Activated naive CD4-positive, alpha-beta T cell treated with anti-CD3 and anti-CD28 coated beads, Interleukin-2, amount 50 U/mL, for 72 hours (primary cell): ENCODE measurements at places on chromosomes 2 and 18.

DNA sequence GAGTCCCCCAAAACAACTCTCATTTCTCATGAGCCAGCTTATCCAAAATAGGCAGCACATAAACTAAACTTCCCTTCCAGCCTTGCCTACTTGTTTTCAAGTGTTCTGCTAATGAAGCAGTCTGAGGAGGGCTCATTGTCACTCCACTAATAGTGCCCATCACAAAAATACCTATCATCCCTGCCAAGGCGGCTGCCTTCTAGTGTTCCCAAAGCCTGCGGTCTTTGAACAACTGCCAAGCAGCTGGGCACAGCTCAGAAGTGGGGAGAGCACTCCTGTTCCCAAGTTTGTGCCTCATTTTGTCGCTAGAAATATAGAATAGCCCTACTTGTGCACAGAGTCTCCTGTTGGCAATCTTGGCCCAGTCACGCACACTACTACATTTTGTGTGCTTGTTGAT, 50.3 kb downstream of the DTNA start:
- DNase-seq: no peak

DNA sequence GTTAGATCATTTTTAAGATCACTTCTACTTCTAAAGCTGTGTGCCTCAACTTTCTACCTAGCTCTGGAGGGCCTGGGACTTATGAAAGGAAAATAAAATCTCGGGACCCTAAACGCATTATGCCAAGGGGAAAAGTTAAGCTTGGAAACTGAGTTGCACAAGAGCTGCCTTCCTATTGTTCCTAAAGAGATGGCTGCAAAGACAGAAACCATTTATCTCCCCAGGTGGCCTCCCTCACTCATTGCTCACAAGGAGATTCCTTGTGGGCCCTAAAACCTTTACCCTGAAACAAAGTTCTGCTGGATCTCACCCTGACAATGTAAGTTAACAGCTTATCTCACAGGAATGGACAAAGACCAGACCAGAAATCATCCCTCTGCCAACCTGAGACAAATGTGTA, 26.8 kb downstream of the TUBB6 start:
- DNase-seq: no peak

DNA sequence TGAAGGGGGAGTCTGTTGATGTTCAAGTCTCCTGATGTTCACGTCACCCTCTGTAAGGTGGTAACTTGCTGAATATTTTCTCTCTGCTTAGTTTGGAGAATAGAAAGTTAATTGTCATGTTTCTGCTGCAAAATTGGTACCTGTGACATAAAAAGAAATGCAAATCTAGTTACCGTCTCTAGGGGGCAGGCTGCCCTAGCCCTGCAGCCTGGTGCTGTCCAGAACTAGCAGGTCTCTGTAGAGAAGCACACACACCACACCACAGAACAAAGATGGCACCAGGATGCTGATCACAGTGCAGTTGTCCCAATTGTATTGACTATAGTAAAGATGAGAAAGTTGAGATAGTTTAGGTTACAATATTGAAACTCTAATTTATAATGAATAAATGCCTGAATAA, 47.0 kb downstream of the SLC9A4 start:
- peak; percentile 17 for DNase-seq

DNA sequence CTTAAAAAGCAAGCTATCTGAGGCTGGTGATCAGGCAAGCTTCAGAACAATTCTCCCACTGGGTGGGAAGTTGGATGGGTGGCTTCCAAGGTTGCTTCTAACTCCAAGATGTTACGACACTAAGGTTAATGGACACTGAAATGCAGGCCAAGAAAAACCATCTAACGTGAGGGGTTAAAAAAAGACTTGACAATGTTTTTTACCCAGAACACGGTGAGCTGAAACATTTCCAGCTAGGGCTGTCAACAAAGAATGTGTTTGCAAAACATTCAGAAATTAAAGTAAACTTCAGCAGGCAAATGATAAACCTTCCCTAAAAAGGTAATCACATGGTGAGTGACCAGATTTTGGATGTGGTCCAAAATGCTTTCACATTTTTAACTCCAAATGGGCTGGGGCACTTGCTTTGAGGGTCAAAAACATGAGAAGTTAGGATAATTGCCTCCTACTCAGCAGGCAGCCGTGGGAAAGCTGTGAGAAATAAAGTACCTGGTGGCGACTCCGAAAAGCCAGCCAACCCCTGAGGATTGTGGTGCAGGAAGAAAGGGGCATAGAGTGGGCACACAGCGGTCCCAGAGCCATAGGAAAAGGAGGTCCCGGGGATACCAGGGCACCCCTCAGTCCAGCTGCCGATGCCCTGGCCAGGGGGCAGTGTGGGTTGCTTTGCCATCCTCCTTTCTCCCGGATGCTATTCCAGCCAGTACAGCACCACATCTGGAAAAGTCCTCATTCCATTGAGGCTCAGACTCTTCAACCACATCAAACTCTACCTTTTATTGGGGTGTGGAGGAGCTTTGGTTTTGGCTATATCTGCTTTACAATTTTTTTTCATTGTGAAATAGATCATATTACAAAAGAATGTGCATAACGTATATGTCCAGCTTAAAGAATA, 90.0 kb upstream of the ATL2 start:
- no peak for DNase-seq

DNA sequence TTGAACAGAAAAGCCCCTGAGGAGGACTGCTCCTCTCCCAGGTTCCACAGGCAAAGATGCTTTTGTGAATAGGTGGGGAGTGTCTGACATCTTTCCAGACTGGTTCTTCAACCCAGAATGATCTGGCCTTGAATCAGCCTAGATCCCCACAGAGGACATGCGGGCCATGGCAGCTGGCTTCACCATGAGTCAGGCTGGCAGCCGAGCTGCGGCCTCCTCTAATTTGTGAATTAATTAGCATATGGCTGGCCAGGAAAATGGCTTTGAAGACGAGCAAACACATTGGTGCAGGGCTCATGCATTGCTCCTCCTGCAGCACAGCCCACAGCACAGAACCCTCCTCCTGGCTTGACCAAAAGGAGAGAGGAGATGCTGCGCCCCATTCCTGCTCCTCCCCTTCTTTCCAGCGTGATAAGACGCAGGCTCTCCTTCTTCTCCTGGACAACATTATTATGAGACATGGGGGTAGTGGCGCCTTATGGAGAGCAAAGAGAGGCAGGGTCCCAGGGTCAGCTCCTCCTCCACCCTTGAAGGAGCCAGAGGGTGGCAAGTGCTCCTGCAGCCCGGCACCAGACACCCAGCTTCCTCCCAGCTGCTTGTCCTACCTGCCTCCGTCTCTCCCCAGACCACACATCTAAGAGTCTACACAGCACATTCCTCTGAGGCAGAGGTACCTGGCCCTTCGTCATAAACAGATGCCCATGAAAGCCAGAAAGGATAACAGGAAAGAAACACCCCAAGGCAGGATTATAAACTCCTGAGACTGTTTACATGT, 66.7 kb downstream of the EDAR start:
- DNase-seq: no peak

DNA sequence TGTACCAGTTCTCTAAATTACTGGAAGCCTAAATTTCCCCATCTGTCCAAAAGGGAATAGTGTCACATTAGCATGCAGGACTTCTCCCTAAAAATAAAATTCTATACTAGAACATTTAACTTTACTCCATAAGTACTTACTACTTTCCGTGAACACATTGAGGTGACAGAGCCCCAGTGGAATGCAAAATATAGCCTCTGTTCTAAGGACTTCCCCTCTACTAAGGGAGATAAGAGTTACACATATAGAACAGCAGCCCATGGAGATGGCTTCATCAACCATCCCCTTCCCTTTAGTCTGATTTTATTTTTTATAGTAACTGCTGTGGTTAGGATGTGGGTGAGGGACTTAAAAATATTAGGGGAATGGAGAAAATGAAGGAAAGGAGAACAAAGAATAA, 68.9 kb upstream of the STPG4 start:
- no peak for DNase-seq

DNA sequence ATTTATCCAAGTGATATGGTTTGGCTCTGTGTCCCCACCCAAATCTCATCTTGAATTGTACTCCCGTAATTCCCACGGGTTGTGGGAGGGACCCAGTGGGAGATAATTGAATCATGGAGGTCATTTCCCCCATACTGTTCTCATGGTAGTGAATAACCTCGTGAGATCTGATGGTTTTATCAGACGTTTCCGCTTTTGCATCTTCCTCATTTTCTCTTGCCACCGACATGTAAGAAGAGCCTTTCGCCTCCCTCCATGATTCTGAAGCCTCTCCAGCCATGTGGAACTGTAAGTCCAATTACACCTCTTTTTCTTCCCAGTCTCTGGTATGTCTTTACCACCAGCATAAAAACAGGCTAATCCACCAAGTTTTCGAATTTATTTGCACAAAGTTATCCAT, 20.3 kb upstream of the CHST10 start:
- no peak for DNase-seq

- no peak for DNase-seq
Observed at GRCh38 chr2:27606611-27607010, 22.2 kb downstream of the CCDC121 start.

DNA sequence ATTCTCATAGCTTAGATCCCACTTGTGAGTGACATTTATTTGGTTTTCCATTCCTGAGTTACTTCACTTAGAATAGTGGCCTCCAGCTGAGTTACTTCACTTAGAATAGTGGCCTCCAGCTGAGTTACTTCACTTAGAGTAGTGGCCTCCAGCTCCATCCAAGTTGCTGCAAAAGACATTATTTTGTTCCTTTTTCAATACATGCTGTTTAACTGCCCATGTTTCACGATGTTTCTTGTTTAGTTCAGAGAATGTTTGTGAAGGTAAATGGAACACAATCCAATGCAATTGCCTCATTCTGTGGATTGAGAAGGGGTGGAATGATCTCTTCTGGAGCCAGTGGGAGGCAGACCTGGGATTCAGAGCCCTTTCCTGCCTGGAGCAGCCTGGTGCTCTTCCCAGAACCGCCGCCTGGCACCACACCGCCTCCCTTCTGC, 273.5 kb upstream of the ATP5MC3 start:
- DNase-seq: no peak

DNA sequence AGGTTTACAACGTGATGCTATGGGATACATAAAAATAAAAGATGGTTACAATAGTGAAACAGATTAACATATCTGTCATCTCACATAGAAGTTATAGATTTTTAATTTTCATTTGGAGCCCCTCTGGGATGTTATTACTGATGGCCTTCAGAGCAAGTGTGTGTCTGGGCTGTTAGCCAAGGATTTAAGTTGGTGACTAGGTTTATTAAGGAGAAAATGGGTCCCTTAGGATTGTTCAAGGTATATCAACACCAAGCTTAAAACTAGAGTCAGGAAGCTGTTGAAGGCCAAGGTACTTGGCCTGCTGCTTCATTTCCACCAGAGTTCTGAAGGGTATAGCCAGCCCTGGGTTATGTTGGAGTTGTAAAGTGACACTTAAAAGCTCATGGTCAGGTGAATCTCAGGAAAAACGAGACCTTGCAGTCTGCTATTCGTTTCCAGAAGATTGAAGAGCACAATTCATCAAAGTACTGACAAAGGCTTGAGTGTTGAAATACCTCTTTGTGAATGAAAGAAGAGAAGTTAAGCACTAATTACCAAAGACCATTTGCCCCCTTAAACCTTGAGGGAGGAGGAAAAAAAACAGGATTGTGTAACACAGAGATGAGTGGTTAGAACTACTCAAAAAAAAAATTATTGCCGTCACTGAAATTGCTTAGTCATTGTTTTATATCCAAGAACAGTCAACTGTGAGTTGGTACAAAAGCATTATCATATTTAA, 48.4 kb downstream of the MAP2 start:
- DNase-seq: no peak
